Right atrium auricular region (tissue), 2 donors: ENCODE measurements at places on chromosomes 12 and 14. TPM values are rescaled to one million over a fixed set of nuclear protein-coding genes. Genes with fewer than 3 reads are reported as not detected.

DNA sequence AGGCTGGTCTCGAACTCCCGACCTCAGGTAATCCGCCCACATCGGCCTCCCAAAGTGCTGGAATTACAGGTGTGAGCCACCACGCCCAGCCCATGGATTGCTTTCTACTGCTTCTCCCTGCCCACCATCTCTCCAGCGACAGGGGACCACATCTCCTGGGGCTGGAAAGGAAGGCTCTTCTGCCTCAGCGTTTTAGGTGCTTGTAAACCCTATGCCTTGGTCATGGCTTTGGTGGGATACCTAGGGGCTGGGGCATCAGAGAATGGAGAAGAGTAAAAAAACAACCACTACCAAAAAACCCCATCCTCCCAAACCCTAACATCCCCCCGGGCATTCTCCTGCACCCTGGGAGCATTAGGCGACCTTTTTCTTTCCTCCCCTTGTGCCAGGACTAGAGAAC is 1.1 kb upstream of the TMEM121 start:
- no peaks in the 10 kb centered on the region for H3K36me3 ChIP-seq
- no peaks in the 10 kb centered on the region for H3K27me3 ChIP-seq
- DNase-seq, result no peak
- no peak overlapping the region for H3K4me3 ChIP-seq

DNA sequence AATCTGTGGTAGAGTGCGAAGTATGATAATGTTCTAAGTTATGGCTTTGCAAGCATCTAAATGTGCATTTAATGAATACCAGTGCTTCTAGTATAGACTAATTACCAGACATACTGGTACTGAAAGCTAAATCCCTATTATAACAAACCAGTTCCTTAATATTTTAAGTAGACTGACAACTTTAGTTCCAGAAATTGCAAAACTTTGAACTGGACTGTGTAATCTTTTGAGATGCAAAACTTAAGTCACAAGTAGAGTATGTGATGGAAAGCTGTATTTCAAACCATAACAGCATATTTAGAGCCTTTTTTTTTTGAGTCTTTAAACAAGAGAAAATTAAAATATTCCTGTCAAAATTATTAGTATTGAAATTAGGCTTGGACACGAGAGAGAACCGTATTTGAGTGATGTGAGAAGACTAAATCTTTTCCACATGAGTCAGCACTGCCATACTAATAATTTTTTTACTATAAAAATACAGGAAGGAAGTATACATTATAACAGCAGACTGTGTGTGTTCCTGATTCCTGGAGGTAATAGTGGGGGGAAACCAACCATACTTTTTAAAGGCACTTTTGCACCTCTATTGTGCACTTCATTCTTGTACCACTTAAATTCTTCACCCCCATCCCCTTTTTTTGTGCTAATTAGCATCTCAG is 45.5 kb downstream of the PPM1A start:
- H3K36me3 ChIP-seq, result peaks cover 25% of the 10 kb centered on the region
- H3K27ac ChIP-seq, result no peak overlapping the region
- H3K4me1 ChIP-seq, result no peaks in the 10 kb centered on the region
- DNase-seq, result no peak

- no peaks in the 10 kb centered on the region for H3K27me3 ChIP-seq
- no peak overlapping the region for H3K4me3 ChIP-seq
- no peaks in the 10 kb centered on the region for H3K36me3 ChIP-seq
- no peaks in the 10 kb centered on the region for H3K4me1 ChIP-seq
- no peak overlapping the region for H3K27ac ChIP-seq
These were observed 282.1 kb downstream of the TMTC2 start for GRCh38 chr12:82968631-82969367.

DNA sequence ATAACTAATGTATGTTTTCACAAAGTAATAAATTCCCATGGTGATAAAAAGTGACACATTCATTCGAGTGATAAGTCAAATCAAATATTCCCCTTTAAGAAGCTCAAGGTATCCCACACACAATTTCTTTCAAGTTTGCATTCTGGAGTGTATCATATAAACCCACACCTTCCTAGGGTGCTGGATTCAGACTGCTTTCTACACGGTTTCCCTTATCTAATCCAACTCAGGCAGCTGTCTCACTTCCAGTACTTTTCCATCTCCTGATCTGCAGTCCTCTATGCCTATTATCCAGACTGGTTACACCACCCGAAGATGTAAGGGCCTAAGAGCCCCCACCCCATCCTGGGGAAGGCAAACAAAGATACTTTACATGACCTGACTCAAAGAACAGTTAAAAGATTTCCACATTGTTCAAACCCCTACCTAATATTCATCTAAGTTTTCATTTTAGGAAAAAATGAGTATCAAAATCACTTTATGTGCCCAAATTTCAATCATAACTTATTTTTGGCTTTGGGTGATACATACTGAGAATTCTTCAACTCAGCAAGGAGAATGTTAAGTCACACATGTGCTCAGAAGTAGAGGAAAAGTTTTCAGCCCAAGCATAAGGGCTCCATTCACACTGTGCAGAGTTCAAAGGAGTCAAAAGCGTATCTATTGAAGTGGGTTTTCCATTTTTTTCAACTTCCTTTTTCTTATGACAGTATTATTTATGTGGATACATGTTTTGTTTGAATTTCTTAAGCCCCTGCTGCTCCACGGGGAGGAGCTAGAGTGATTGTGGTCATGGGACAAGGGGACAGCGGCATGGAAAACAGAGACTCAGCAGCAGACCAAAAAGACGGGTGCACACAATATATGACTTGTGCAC is 41.8 kb downstream of the CORO1C start:
- H3K27me3 ChIP-seq, result no peaks in the 10 kb centered on the region
- no peak for DNase-seq
- H3K27ac ChIP-seq, result peak overlapping the region; percentile 98
- H3K4me3 ChIP-seq, result no peak overlapping the region

ARG2 gene
- total RNA-seq, result not detected

DNA sequence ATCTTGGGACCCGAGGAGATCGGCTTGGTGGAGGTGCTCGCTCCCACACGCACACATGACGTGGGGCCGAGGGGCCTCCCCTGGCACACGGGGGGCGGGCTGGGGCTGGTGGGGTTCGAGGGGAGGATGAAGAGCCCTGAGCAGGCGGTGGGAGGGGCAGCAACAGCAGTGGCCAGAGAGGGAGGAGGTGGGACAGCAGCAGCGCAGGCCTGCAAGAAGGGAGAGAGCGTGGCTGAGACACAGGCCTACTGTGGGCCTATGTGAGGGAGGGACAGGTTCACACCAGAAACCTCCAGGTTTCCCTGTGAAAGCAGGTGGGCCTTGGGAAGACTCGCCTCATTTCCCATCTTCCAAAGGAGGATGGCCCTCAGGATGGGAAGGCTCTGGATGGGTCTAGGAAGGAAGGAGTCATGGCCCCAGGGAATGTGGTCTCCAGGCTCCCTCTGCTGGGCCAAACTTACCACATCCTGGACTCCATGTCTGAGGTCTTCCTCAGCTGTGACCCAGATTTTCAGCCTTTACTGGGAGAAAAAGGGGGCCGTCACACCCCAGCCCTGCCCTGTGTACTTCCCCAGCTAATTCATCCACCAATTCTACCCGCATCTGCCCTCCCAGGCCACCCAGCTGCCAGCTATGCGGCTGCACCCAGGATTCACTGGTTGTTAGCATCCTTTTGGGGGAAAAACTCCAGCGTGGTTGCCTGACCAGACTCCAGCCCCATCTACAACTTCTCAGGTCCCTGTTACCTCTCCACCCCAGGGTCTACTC is 2.8 kb downstream of the PIANP start:
- H3K27me3 ChIP-seq, result peaks cover 22% of the 10 kb centered on the region
- no peak for DNase-seq
- peaks cover 18% of the 10 kb centered on the region for H3K4me1 ChIP-seq
- H3K27ac ChIP-seq, result no peak overlapping the region
- H3K4me3 ChIP-seq, result no peak overlapping the region

DNA sequence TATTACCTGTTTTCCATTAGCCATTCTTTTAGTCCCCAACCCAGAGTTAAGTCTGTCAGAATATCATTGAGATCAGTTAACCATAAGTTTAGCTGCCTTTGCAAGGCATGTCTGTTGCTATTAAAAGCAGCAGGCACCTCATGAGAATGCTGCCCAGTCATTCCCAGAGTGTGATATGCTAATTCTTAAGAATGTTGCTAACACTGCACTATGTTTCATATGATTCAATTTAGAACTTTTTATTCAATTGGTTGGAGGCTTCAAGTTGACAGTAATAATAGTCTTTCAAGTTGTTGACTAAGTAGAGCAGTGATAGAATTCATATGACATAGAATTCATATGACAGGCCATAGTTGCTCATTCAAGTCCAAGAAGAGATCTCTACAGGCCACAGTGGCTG is 292.3 kb downstream of the FUT8 start:
- H3K4me1 ChIP-seq, result no peaks in the 10 kb centered on the region
- no peak overlapping the region for H3K4me3 ChIP-seq
- H3K27ac ChIP-seq, result peak overlapping the region; percentile 1
- no peak for DNase-seq
- no peaks in the 10 kb centered on the region for H3K36me3 ChIP-seq

ASPG gene
- 78.5 TPM for total RNA-seq

CCDC177 gene
- total RNA-seq, result not detected

- peaks cover 55% of the 10 kb centered on the region for H3K27me3 ChIP-seq
- H3K27ac ChIP-seq, result no peak overlapping the region
- peaks cover 35% of the 10 kb centered on the region for H3K4me1 ChIP-seq
- no peaks in the 10 kb centered on the region for H3K36me3 ChIP-seq
- DNase-seq, result no peak
These were observed 6.8 kb upstream of the SIX1 start for GRCh38 chr14:60655898-60656685.

WIF1 gene
- 0.28 TPM for total RNA-seq

DNA sequence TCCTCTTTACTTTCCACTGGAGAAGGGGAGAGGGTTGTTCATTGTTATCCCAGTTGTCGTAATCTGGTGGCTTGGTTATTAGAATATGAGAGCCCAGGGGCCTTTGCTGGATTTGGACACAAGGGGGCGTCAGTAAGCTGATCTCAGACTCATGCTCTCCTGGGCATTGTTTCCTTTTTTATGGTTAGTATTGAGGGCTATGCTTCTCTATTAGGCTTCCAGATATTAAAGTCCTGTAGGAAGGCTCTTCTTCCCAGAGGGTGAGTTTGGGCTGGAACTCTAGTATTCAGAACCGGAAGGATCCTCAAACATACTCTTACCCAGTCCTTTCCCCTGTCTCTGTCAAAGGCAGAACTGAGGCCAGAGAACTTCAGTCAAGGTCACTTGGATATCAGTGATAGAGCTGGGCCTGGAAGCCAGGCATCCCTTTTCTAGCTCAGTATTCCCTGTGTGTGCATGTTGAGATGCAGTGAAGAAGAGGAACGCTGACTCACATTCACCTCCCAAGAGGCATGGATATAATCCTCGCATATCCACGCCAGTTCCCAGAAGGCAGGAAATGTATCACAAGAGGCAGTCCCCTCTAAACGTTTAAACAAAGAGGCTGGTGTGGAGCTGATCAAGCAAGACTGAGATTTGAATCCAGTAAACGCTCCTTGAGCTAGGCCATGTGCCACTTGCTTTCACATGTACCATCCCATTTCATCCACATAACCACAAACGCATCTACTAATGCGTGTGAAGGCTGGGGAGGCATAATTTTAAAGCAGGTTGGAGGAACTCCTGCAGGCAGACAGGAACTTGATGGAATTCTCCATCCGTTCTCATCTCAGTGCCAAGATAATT is 41.6 kb downstream of the UBE3B start:
- H3K36me3 ChIP-seq, result peaks cover 62% of the 10 kb centered on the region
- H3K27me3 ChIP-seq, result no peaks in the 10 kb centered on the region
- H3K4me1 ChIP-seq, result no peaks in the 10 kb centered on the region
- H3K27ac ChIP-seq, result peak overlapping the region; percentile 59
- DNase-seq, result peak; percentile 72

LIN7A gene
- 16.2 TPM for total RNA-seq

MYRFL gene
- not detected for total RNA-seq

SMAGP gene
- 2.3 TPM for total RNA-seq
